Type B pancreatic cell (in vitro differentiated cells): ENCODE measurements at places on chromosomes 11 and 22.

DNA sequence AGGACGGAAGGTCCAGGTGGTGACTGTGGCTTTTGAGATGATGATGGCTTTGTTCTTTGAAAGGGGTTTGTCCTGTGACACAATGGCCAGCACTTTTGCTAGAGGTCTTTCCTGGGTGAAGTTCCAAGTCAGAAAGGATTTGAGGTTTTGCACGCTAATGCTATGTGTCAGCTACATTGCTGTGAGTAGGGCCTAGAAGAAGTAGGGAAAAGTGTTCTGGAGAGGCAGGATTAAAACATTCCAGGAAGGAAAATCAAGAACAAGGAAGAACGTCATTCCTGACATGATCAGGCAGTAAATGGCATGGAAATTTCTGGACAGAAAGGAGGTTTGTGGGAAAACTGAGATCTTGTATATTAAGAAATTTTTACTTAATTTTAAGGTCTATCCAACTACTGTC is 290.7 kb downstream of the NTM start:
- no peak for DNase-seq

- no peak for DNase-seq
Measured at GRCh38 chr11:58775066-58775708, 43.4 kb upstream of the GLYAT start.

DNA sequence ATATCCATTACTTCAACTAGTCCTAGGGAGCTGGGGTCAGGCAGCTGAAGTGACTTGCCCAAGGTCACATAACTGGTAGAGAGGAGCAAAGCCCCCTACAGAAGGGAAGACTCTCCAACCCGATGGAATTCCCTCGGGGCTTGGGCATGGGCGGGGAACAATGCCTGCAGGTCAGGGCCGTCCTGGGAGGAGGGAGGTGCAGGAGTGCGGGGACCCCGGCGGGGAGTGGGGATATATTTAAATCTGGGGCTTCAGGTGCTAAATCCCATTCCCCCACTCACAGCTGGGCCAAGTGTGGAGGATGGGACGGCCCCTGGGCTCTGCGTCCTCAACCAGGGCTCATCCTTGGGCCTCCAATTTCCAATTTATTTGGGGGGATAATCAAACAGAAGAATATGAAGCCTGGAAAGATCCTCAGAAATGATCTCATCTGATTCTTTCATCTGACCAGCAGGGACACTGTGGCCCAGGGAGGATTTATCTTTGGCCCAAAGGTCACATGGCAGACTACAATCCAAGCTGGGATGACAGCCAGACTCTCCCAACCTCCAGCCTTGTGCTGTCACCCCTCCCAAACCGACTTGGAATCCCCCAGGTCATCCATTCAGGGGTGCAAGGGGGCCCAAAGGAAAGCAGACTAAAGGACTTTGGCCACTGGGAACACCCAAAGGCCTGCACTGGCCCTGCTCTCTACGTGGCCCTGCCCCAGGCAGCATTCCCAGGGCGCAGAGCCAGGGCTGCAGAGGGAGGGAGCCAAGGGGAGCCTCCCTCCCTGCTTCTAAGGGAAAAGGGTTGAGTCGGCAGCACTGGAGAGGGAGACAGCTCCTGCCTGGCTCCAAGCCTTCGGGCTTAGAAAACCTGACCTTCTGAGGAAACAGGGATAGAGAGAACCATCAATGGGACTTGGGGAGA is 8.7 kb upstream of the C1QTNF6 start:
- DNase-seq: no peak

GRCh38 chr22:27252282-27253049 is 549.1 kb downstream of the MN1 start:
- DNase-seq: no peak

DNA sequence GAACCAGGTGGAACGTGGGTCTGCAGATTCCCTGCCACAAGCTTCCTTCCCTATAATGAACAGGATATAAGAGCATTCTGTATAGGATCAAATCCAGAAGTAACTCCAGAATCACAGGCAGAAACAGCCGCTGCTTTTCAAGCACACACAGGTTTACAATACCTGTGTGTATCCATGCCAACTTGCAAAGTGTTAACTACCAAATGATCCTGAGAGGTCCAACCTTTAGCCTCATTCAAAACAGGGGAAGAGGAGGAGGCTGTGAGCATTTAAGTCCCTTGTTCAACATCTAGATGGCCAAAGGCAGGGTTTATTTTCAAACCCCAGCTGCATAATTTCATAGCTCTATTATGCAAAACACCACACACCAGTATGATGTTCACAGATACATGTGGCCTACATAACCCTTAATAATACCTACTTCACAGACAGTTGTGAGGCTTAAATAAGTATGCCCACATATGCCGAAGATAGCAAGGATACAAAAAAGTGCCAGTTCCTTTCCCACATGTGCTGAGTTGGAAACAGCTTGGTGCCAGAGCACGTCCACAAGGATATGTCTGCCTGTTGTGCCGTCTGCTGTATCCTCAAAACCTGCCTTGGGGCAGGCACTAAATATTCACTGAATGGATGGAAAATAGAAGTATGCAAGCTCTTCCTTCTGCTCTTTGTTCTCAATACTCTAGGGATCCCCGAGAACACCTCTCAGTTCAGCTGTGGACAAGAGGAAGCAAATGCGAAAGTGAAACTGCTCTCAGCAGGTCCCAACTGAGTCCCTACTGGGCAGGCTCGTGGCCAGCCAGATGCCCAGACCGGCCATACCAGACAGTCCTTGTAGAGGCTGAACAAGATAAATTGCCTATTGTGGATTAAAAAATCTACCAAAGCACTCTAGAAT is 66.8 kb downstream of the LARGE1 start:
- no peak for DNase-seq

DNA sequence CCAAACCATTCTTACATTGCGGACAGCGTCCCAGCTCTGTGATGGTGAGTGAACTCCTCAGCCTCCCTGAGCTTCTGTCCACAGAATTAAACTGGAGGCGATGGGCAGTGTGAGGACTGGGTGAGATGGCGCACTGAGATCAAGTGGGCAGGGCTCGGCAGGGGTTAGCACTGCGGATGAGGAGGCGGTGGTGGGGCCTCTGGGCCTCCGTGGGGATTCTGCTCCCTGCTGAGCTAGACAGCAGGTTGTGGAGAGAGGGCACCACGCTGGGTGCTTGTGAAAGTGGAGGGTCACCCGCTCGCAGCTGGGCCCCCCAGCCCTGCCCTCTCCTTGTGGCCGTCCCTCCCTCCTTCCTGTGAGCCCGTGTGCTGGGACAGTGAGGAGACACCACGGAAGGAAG is 25.6 kb upstream of the PARVG start:
- DNase-seq: no peak

- DNase-seq: no peak
Measured at GRCh38 chr22:45318168-45318557, 8.4 kb downstream of the FAM118A start.

- DNase-seq: no peak
Measured at GRCh38 chr22:26398741-26399153, 30.3 kb upstream of the ASPHD2 start.

DNA sequence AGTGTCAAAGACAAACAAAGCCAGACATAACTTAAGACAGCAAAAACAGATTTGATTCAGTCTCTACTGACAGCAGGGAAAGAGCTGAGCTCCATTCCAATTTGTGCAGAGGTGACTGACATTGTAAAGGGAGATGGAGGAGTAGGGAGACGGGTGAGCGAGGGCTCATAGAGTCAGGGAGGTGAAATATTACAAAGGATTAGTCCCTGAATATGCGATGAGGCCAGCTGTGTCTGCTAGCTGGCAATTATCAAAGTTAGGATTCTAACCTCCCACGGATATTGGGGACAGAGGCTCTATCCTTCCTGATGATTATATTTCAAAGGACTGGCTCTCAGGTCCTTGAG is 8.3 kb downstream of the PLAAT2 start:
- no peak for DNase-seq

GRCh38 chr11:7612661-7613393 is 60.5 kb downstream of the CYB5R2 start:
- DNase-seq: no peak

DNA sequence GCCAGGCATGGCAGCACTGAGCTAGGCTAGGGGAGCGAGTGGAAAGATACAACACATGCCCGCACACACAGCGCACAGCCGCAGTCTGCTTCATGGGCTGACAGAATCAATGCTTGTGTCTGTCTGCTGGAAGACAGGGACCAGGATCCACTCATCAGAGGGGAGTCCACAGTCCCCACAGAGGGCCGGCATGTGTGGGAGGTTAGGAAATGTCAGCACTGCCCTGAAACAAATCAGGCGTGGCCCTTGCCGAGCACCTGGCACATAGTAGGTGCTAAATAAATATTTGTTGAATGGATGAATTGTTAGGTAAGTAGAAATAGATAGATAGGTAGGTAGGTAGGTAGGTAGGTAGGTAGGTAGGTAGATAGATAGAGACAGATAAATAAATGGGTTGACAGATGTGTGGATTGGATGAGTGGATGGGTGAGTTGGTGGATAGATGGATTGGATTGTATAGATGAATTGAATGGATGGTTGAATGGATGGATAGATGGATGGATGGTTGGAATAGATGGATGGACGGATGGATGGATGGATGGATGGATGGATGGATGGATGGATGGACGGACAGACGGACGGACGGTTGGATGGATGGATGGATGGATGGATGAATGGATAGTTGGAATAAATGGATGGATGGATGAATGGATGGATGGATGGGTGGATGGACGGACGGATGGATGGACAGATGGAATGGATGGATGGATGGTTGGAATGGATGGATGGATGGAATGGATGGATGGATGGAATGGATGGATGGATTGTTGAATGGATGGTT is 3.3 kb downstream of the SLC22A12 start:
- DNase-seq: no peak

GRCh38 chr11:69265911-69266510 is 27.9 kb upstream of the MYEOV start:
- no peak for DNase-seq

- DNase-seq: no peak
Measured at GRCh38 chr11:115941481-115941993, 437.3 kb upstream of the CADM1 start.

DNA sequence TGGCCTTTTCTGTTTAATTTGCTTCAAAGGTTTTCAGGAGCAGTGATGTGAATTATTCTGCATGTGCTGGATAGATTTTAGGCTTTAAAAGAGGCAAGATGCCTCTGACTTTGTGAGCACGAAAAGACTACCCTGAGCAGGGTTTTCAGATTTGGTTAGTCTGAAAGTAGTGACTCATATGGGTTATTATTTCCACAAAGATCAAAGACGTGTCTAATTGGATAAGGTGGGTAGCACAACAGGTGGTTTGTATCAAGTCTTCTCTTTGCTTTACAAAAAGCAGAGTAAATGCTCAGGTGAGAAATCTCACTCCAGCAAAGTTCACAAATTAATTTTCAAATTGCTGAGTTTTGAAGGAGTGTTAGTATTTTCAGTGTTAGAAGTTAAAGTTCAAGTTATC is 37.6 kb upstream of the DBX1 start:
- no peak for DNase-seq

- DNase-seq: no peak
Measured at GRCh38 chr11:57274904-57275498, 38.0 kb upstream of the APLNR start.

DNA sequence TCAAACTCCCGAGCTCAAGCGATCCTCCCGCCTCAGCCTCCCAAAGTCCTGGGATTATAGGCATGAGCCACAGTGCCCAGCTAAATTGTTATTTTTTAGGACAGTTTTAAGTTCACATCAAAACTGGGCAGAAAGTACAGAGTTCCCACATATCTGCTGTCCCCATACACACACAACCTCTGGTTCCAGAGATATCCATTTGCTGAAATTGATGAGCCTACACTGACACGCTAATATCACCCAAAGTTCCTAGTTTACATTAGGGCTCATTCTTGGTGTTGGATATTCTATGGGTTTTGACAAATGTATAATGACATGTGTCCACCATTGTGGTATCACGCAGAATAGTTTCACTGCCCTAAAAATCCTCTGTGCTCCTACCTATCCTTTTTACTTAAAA is 2.7 kb upstream of the SEC14L4 start:
- DNase-seq: no peak

DNA sequence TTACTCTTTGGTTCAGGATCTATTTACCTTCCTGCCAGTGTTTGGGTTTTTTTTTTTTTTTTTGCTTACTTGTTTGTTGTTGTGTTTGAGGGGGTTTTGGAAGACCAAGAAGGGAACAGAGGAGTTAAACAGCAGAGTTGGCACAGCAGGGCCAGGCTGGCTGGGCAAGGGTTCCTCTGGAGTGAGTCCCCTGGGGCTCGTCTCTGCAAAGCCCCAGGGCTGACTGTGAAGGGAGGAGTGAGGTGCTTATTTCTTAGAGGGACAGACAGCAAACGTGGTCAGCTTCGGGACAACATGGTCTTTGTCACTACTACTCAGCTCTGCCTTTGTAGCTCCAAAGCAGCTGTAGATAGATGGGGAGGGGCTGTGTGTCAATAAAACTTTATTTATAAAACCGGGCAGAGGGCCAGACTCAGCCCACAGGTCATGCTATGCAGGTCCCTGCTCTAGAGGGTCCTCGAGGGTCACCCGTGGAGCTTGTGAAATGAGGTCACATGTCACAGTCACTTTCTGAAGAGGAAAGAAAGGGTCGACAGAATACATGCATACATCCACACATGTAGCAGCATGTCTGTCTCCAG is 1404.7 kb downstream of the BRD1 start:
- no peak for DNase-seq

DNA sequence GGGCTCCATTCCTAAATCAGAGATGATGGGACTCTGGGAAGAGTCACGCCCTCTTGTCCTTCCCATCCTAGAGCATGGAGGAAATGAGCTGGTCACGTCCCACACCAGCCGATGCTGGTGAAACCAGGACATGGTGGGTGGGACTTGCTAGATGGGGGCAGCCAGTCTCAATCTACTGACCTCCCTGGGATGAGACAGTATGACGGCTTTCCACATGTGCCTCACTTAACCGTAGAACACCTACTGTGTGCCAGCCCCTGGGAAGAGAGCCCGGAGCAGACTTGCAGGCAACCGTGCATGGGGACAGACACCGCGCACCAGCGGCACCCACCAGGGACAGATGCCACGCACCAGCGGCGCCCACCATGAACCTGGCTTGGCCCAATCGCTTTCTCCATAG is 3.8 kb downstream of the OSBPL5 start:
- DNase-seq: no peak

GRCh38 chr11:793556-793955 is 3.7 kb upstream of the CEND1 start:
- DNase-seq: no peak

DNA sequence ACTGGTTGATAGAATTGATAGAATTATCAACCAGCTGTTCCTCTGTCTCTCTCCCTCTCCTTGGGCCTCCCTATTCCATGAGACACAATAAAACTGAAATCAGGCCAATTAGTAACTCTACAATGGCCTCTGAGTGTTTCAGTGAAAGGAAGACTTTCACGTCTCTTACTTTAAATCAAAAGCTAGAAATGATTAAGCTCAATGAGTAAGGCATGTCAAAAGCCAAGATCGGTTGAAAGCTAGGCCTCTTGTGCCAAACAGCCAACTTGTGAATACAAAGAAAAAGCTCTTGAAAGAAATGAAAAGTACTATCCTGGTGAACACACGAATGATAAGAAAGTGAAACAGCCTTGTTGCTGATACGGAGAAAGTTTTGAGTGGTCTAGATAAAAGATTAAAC is 16.6 kb downstream of the PIH1D2 start:
- DNase-seq: no peak
